ENCODE measurements at places on chromosomes 12 and 14.

GRCh38 chr14:103318750-103319419 is 15.2 kb upstream of the EIF5 start:
- DNase-seq = no peak

GRCh38 chr14:28116716-28117115 is 649.9 kb upstream of the FOXG1 start:
- DNase-seq = no peak

GRCh38 chr12:112270673-112271072 is 111.6 kb downstream of the HECTD4 start:
- no peak for DNase-seq

- no peak for DNase-seq
These were observed 435.7 kb downstream of the CCER1 start for GRCh38 chr12:90519285-90519684.

DNA sequence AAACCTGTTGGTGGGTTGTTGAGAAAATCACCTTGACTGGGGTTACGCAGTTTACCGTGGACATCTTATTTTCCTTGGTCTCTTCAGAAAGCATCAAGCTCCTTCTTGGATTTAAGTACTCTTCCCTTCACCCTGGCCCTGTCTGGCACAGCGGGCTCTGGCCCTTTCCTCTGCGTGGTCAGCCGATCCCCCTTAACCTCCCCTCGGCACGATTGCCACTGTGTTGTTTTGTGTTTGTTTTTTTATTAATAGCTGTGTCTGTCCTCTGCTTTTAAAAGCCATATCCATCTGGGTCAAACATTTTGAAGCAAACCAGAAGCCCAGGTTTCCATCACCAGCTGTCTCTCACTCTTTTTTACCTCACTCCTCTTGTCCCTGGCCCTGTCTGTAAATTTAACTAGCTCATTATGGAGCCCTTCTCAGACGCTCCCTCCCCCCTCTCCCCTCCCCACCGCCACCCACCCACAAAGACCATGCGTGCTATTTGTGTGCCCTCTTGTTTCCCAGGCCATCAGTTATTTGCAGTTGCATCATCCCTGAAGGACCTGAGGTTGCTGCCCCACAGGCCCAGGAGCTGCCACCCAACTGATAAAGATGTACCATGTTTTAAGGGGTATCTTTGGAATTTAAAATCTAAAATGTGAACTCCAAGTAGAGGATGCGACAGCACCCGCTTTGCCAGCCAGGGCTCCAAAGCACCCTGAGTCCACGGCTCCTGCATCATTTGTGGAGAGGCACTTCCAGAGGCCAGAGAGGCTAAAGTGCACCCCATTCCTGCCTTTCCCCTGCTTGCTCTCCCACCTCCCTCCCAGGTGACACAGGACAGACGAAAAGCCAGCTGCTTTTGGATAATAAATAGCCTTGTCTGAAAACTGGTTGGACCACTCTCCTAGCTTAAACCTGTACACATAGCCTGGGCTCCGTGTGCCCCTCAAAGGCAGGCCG is 3.9 kb downstream of the BCL11B start:
- DNase-seq = no peak

DNA sequence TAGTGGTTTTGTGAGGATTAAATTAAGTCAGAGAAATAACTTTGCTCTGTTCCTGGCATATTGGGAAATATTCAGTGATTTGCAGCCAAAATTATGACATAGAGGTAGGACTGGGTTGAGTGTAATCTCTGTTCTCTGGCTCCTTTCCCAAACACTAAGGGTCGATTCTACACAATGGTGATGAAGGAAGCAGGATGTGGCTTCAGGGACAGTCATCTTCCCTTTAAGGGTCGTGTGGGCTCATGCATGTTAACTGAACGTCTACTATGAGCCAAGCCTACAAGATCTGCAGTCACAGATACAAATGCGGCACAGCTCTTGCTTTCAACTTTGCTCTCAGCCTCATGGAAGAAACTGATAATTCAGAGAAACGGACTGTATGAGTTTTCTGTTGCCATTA is 381.6 kb downstream of the VRK1 start:
- no peak for DNase-seq

DNA sequence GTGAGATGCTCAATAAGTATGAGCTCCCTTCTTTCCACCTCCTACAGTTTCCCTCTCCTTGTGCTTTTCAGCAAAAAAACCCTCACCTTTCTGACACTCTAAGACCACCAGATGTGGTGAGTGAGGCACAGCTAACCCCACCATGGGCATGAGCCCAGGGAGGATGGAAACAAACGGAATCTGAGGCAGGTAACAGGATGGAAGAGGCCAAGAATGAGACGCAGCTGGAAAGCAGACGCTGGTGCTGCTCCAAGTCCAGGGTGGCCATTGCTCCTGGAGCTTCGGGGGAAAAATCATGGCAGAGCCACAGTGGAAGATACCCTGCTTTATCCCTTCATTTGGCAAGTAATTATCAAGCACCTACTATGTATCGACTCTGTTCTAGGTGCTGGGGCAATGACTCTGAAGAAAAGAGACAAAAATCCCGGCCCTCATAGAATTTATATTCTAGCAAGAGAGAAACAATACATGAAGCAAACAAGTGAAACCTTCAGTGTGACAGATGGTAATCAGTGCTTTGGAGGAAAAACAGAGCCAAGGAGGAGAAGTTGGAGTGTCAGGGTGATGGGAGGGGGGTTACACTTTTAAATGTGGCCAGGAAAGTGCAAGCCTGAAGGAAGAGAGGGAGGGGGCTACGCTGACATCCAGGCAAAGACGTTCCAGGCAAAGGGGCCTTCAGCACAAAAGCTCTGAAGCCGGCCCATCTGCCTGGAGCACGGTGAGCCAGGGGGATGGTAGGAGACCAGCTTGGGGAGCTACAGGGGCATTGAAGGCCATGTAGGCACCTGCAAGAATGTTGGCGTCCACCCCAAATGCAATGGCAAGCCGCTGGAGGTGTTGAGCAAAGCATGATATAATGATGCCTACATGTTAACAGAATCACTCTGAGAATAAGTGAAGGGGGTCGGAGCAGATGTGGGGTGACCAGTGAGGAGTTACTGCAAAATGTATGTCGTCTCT is 154.2 kb downstream of the DPF3 start:
- DNase-seq = no peak
